IPS DF 6.9 (cell line): ENCODE measurements at places on chromosomes 5 and 9.

GRCh38 chr9:134188386-134189144 is 24.2 kb upstream of the RNU6ATAC start:
- DNase-seq, result no peak

DNA sequence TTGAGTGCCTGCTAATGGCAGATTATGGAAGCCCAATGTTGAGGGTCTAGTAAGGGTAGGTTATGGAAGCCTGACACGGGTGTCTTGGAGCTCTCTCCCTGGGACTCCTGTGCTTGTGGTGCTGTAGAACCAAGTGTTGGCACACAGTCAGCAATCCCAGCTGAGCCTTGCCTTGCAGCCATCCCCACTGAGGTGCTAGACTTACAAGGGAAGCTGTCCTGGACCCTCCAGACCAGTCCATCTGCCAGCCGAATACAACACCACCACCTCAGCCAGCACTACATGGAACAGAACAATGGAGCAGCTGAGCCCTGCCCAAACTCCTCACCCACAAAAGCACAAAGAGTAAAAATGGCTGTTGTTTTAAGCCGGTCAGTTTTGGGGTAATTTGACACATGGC is 90.5 kb upstream of the DNAH5 start:
- DNase-seq, result no peak

GRCh38 chr5:72300590-72301339 is 19.3 kb downstream of the MRPS27 start:
- DNase-seq, result no peak

GRCh38 chr5:135223891-135224625 is 175.0 kb downstream of the MACROH2A1 start:
- no peak for DNase-seq

- DNase-seq, result no peak
Observed at GRCh38 chr5:140107312-140108092, 6.4 kb upstream of the PURA start.

DNA sequence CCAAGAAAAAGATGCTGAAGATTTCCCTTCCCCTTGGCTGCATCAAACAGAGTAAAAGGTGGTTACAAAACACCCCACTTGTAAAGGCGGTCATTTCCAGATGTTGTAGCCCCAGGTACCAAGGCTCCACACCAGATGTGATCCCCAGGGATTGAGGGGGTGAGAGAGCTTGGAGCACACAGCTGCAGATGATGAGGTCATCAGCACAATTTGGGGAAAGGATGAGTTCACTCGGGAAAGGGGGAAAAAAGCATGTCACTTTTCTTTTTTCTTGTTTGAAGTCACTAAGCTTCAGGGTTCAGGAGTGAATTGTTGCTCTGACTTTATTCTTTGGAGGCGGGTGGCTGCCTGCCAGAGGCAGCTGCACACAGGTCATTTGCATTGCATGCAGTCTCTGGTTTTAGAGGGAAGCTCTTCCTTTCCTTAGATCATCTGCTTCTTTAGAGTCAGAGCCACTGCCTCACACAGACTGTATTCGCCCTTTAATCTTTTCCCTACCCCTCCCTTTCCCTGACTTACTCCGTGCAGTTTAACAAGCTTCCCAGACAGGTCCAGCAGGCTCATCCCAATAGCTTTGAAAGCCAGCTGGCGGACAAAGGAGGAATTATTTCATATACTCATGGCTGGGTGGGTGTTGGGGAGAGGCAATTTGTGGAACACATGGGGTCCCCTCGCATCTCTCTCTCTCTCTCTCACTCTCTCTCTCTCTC is 409.3 kb upstream of the SLC24A2 start:
- DNase-seq, result no peak

GRCh38 chr9:5978523-5978922 is 36.9 kb downstream of the RANBP6 start:
- no peak for DNase-seq

DNA sequence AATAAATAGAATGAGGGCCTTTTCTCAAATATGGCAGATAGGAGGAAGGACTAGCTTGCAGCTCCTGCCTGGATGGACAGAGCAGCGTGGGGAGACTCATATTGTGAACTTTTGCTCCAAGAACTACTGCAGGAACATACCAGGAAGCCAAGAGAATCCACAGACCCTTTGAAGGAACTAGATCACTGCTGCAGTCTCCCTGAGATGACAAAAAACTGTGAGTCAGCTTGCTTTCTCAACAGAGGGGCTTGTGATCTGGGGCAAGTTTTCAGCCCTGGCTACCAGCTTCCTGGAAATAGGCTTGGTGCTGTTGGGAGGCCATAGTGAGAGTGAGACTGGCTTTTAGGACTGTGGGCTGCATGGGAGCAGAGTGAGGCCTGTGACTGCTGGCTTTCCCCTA is 170.6 kb upstream of the TRIM32 start:
- no peak for DNase-seq
